Activated T-cell treated with anti-CD3 and anti-CD28 coated beads for 48 hours (primary cell): ENCODE measurements at places on chromosomes 16 and 17.

DNA sequence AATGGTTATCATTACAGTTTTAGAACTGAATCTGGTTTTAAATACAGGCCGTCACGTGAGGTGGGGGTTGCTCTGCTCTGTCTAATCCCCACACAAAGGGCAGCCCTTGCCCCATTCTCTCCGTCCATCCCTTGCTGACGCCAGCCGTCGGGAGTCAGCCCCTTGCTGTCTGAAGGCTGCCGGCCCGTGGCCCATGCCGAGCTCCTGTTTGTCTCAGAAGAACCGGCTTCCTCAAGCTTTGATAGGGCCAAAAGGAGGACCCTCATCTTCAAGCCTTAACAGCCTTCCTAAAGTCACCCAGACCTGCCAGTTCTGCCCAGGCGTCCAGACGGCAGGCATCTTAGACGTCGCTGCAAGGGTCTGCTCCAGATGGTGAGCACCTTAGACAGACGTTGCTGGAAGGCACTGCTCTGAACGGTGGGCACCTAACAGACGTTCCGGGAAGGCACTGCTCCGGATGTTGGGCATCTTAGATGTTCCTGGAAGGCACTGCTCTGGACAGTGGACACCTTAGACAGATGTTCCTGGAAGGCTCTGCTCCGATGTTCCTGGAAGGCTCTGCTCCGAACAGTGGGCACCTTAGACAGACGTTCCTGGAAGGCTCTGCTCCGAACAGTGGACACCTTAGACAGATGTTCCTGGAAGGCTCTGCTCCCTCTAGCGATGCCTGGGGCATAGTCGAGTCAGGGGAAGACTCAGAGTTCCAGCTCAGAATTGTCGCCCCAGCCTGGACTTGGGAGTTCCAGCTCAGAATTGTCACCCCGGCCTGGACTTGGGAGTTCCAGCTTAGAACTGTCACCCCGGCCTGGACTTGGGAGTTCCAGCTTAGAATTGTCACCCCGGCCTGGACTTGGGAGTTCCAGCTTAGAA is 35.1 kb upstream of the CHMP6 start:
- DNase-seq = no peak

GRCh38 chr17:57515662-57516211 is 229.4 kb downstream of the CCDC182 start:
- no peak for DNase-seq

DNA sequence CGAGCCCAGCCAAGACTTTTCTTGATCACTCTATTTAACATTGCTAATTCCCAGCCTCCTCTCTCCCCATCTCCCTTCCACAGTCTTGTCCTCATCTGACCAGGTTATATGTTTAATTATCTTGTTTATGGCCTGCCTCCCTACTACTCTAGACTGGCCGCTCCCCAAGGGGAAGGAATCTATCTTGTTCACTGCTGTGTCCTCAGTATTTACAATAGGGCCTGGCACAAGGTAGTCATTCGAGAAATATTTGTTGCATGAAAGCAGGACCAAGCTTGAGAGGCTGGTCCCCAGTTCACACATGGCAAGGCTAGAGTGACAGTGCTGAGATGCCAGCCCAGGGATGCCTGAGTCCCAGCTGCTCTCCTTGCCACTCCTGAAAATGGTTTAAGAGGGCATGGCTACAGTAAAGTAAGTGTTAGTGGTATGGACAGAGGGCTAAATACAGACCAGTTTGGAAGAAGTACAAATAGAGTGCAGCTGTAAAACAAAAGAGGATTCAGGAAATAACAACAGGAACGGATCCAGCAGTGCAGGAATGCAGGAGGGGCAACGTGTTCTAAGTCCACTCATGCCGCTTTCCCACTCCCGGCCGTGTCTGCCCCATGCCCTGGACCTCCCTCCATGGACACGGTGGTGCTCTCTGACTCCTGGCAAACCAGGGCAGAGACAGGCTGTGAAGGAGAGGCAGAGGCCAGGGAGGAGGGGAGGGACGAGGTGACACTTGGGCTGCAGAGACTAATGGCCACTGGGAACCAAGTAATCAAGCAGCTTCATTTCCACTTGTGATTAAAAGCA is 65.6 kb downstream of the TOM1L2 start:
- no peak for DNase-seq

DNA sequence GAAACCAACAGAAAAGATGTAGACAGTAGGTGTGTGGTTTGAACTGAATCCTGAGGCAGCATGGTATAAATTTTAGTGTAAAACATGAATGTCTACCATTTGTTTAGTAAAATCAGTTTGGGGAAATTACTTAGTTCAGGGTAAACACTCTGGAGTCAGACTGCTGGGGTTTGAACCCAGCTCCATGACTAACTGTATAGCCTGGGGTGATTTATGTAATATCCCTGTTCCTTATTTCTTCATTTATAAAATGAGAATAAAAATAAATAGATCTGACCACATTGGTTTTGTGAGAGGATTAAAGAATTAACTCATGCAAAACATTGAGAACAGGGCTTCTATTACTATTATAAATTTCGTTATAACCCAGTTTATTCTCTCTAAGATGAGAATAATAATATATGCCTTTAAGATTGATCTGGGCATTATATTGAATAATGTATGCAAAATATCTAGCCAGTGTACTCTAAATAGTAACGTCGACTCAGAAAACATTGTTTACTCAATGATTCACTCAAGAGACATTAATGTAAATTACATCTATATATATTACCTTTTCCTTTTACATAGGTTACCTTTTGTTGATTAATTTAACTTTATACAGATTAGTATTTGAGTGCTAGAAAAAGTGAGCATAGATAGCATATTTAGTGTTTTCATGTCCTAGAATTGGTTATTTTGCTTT is 120.6 kb upstream of the KCNJ16 start:
- DNase-seq = no peak

GRCh38 chr16:2981177-2981898 is 1.1 kb upstream of the PKMYT1 start:
- DNase-seq = no peak

GRCh38 chr17:56096026-56096810 is 57.1 kb upstream of the ANKFN1 start:
- DNase-seq = no peak

DNA sequence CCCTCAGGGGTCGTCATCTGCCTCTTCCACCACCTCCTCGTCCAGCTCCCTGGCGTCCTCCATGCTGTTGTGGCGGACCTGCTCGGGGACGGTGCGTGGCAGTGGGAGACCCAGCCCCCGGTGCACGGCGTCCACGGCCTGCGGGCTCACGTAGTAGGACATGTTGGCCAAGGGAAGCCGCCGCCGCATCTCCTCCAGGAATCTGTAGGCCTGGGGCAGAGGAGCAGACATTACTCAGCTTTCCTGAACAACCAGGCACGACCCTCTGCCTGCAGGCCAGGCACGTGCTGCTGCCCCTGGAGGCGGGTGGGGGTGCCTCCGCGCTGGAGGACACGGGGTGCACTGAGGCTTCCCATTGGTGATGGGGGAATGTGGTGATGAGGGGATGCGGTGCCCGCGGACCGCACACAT is 17.8 kb downstream of the TELO2 start:
- DNase-seq = no peak

DNA sequence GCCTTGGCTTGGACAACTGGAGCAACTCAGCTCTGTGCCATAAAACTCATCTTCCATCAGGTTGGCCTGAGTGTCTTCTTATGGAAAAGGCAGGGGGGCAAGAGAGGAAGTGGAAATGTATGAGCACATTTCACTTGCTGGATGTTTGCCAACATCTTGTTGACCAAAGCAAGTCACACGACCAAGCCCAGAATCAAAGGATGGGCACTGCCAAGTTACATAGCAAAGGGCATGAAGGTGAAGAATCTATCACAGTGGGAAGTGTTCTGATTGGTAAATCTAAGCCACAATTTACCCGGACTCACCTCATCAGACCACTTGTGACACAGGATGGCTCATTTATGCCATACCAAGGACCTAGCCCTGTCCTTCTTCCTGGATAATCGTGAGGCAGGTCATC is 310.5 kb upstream of the IRX5 start:
- DNase-seq = no peak

DNA sequence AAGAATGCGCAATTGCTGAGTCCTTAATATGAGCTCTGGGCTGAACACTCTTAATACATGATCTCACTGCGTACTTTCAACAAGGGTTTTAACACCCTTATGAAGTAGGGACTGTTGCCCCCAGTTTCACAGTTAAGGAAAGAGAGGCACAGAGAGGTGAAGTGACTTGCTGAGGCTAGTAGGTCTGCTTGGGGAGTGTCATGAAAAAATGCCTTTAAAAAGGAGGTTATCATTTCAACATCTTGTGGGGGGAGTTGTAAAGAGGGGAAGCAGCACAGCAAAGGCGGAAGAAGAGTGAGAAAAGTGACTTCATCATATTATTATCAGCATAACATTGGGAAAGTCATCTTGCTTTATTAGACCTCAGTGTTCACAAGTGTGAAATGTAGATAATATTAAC is 2.1 kb downstream of the CCL4L2 start:
- no peak for DNase-seq

DNA sequence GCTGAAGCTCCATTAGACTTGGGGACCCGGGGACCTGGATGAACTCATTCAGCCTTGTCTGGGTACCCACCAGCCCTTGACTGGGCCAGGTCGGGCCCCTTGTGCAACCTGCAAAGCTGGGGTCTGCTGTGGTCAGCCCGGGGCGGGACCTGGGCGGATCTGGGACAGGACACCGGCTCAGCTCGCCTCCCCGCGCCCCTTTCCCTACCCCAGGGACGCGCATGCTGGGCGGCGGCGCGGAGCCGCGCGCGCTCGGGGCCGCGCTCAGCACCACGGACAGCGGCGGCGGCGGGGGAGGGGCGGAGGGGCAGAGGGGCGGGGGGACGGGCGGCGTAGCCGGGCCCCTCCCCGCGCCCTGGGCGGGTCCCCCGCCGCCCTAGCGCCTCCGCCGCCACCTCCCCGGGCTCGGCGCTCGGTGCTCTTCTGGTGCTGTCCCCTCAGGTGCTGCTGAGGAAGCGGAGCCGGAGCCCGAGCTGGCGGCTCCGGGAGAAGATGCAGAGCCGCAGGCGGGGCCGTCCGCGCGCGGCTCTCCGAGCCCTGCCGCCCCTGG is 7.4 kb downstream of the ACD start:
- DNase-seq = no peak
